ENCODE measurements at places on chromosomes 13 and 19.

GRCh38 chr13:46624353-46624752 lies 71.4 kb downstream of the LRCH1 start:
- no peak for DNase-seq

DNA sequence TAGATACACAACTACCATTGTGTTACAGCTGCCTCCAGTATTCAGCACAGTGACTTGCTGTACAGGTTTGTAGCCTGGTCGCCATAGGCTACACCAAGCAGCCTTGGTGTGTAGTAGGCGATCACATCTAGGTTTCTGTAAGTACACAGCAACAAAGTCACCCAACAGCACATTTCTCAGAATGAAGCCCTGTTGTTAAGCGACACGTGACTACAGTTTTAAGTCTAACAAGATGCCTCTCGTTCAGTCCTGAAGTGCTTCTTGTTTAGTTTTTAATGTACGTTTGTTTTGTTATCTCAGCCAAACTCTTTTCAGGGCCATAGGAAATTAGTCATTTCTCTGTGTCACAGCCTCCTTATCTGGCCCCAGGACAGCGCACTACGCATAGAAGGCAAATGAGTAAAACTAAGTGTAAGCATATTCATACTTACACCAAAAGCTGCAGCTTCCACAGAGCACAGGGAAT lies 50.0 kb upstream of the GPR183 start:
- peak; percentile 65 for DNase-seq

DNA sequence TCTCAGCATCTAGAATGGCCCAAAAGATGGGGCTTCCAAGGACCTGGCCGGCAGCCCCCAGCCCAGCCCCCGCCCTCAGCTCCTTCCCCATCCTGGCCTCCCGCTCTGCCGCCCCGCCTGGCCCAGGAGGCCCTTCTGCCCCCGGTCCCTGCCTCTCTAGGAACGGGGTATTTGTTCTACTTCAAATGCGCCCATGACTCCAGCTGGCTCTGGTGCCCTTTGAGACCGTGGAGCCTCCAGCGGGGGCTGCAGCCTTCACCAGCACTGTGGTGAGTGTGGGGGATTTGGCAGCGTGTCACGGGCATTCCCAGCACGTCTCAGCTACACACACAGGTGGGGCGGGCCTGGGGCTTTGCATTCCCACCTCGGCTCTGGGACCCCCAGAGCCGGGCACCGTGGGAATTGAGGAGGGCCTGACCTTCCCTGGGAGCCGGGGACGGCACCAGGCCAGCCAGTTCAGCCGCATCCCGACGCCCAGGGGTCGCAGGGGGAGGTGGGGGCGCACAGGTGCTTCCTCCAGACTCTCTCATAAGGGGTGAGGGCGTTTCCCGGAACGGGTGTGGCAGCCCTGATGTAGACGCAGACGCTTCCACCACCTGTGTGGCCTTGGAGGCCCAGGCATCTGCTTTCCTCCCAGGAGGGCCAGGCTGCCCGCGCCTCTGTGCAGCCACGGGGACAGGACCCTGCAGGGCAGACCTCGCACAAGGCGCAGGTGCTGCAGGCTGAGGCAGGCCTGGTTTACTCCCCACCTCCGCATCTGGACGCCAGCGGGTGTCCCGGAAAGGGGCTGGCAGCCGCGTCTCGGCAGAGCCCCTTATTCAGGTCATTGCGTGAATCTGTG lies 947 bp downstream of the ATP4B start:
- DNase-seq = no peak

DNA sequence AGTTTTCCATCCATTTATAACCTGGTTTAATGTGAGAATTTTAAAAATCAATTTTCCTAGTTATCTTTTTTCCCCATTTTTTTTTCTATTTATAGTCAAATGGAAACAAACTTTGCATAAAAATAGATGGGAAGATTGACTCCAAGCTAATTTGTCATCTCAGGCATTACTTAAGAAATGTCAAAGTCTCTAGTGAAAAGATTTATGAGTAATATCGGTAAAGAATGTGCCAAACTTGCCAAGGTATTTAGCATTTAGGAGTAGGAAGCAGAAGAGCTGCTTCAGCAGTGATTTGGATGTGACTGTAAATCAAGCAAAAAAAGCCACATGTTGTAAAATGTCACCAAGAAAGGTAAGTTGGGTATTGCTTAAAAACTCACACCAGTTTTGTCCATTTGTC lies 108.6 kb downstream of the LACC1 start:
- no peak for DNase-seq

GRCh38 chr13:24280720-24281119 lies 28.7 kb upstream of the C1QTNF9 start:
- no peak for DNase-seq

DNA sequence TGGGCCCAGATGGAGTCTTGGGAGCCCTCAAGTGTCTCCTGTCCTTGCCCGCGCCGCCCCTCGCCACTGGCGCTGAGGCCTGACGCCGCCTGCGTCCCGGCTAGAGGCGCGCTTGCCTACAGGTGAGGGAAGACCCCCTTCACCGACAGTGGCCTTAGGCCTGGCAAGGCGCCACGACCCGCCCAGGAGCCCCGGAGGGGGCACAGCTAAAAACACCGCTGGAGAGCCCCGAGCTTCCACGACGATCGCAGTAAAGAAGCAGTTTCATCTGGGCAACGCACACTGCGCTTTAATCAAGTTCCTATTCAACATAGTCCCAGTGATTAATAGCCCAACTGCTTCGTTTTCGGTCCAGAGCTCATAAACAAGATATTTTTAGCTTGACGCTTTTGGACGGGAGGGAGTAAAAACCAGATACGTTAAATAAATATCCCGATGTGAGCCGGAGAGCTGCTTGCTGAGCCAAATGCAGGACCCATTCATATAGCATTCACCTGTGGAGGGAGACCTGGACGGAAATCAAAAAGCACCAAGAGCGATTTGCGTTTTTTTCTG lies 1.5 kb upstream of the CEBPA start:
- DNase-seq = no peak

- no peak for DNase-seq
Observed at GRCh38 chr19:47861630-47862029, 2.6 kb downstream of the TPRX2 start.

GRCh38 chr19:37511186-37511585 lies 4.4 kb downstream of the ZNF793 start:
- DNase-seq = no peak

- no peak for DNase-seq
Observed at GRCh38 chr19:3149526-3150505, 14.0 kb downstream of the GNA15 start.

GRCh38 chr13:31909864-31910551 lies 121.6 kb upstream of the FRY start:
- peak; percentile 50 for DNase-seq

GRCh38 chr13:84431646-84432045 lies 549.4 kb upstream of the SLITRK1 start:
- DNase-seq = no peak

GRCh38 chr13:114256547-114256946 lies 21.9 kb downstream of the CDC16 start:
- no peak for DNase-seq

DNA sequence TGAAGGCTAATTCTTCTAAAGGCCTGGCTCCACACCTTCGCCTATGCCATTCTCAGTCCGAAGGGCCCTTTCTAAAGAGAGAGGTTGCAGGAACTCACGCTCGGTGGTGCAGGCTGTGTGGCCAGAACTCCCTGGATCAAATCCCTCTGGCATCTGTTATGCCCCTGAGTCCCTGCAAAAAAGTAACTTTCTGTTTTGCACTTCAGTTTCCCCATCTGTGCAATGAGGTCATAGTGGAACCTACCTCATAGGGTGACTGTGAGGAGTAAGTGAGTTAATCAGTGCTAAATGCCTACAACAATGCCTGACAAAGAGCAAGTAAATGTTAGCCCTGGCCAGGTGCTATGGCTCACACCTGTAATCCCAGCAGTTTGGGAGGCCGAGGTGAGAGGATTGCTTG lies 7.3 kb downstream of the IGSF23 start:
- no peak for DNase-seq

DNA sequence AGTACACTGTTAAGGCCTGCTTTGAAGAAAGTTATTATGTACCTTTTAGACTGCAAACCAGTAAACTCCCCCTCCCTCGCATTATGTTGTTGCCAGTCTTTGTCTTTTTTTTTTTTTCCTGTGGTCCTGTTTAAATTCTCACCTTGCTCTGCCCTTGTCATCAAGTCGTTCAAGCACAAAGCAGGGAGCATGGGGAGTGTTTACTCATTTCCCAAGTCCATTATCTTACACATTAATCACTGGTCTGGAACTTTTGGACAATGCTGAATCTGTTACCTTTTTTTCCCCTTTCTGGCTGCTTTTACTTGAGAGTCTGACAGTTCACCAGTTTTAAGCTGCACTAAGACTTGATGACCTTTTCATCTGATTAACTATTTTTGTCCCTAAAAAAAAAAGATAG lies 108.2 kb downstream of the DACH1 start:
- no peak for DNase-seq

- DNase-seq = no peak
Observed at GRCh38 chr19:46626446-46626845, 1.6 kb upstream of the PTGIR start.

- no peak for DNase-seq
Observed at GRCh38 chr19:45814166-45814780, 835 bp downstream of the RSPH6A start.

DNA sequence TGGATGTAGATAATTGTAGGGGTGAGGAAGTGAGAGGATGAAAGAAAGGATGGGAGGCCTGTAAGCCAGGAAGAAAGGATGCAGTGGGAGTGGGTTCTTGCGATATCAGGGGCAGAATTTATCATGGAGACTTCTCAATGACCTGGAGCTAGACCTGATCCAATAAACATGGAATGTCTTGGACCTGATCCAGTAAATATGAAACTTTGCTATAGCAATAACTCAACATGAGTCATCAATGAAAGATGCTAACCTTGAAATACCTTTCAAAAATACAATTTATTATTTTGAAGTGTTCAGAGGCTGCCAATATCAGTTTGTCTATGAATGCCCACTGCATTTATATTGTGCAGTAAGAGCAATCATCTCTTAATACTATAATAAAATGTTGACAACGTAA lies 279.5 kb downstream of the POU4F1 start:
- no peak for DNase-seq

DNA sequence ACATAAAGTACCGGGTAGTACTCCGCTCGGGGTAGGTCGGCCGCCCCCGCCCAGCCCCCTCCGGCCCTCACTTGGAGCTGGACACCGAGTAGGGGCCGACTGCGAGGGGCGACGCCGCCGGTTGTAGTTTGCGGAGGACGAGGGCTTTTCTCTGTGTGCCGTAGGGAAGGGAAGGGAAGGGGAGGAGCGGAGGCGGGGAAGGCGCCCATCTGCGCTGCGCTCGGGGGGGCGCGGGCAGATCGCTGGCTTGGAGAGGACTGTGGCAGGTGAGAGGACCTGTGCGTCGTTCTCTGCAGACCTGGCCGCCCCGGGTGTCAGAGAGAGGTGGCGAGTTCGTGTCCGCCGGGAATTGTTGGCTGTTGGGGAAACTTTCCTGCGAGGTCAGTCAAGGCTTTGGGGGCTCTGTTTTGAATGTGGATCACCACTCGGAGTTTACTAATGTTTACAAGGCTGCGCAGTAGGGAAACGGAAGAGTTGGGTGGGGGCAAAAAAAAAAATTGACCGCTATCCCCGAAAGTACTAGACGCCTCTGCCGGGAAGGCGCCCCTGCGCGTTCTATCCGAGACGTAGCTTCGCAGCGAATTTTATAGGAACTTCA lies 1.4 kb downstream of the ING1 start:
- DNase-seq = peak; percentile 55

DNA sequence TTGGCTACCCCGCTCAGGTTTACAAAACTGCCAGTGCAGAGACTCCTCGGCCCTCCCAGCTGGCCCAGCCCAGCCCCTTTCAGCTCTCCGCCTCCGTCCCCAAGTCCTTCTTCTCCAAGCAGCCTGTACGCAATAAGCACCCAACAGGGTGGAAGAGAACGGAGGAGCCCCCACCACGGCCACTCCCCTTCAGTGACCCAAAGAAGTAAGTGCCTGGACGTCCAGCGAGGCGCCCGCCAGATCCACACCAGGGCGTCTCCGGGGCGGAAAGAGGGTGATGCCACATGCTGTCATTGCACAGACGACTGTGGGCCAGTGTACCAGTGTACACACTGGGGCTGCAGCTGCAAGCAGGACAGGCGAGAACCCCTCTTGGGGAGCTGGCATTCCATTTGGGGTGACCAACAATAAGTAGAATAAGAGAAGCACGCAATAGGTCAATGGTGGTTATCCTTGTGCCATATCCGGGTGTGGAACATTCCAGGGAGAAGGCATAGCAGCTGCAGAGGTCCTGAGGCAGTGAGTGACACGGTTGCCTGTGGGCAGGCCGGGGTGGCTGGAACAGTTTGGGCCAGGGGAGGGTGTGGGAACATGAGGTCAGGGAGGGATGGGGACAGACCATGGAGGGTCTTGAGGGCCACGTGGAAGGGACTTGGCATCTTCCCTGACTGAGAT lies 41.3 kb downstream of the DPF1 start:
- DNase-seq = no peak

GRCh38 chr13:106475852-106476251 lies 59.6 kb downstream of the EFNB2 start:
- no peak for DNase-seq

GRCh38 chr13:66875264-66875663 lies 354.9 kb downstream of the PCDH9 start:
- no peak for DNase-seq

DNA sequence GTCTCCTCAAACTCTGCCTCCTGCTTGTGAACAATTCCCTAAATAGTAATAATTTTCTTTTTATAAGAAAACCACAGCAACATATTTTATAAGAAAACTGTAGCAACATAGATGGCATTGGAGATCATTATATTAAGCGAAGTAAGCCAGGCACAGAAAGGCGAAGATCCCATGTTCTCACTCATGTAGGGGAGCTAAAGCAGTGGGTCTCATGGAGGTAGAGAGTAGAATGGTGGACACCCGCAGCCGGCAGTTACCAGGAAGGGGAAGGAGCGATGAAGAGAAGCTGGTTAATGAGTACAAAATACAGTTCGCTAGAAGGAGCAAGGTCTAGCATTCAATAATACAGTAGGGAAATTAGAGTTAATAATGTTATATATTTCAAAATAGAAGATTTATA lies 42.9 kb downstream of the CRYL1 start:
- no peak for DNase-seq

GRCh38 chr13:89832827-89833226 lies 1514.7 kb upstream of the MIR17HG start:
- DNase-seq = no peak

DNA sequence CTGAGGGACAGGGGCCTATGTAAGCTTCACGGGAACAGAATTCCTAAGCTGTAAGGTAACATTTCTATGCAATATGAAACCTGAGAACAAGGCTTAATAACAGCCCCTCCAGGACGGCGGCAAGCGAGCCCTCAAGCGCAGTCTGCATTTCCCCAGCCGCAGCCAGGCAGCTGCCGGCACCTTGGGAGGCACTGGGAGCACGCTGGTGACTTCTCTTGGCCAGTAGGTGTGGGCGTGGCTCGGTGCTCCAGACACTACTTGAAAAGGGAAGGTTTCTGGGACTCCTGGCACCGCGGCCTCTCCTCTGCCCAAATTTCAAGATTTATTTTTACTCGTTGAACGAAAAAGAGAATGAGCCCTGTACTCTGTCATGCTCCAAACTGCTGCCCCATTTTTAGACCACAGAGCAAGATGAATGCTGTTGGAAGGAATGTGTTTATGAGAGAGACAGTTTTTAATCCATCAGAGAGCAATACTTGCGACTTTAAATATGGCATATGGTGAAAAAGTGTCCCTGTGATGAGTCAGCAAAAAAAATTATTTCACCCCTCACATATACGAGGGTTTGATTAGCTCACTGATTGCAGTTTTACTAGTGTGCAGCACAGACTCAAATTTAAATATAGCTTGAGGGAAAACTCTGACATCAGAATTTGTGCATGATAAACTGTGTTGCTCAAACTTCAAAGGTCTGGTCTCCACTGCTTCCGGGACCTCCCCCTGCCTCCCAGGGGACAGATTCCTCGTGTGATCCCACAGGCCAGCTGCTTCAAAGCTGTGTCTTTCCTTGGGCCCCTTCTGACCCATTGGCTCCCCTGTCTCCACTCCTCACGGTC lies 81.2 kb downstream of the COL4A2 start:
- no peak for DNase-seq
